ENCODE measurements at places on chromosomes 3 and 15. TPM values are rescaled to one million over a fixed set of nuclear protein-coding genes. Genes with fewer than 3 reads are reported as not detected.

DNA sequence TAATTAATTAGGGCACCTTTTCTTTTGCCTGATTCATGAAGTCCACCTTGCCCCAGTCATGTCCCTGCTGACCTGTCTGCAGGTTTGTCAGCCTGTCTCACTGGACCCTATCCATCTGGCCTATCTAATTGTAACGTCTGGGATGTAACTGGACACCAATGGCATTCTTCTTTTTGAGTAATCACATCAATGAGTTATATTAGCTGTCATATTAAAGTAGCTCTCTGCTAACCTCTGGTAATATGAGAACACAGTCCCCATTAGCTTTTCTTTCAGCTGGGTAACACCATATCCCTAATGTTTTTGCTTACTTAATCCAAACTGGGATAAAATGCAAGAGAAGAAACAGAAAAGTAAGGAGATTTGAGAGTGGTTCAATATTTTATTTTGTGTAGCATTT lies 166.2 kb upstream of the VEPH1 start:
- no peak for DNase-seq
- no peaks in the 10 kb centered on the region for H3K4me1 ChIP-seq
- peaks cover 3% of the 10 kb centered on the region for H3K27me3 ChIP-seq
- H3K4me3 ChIP-seq: no peak overlapping the region
- no peak overlapping the region for H3K27ac ChIP-seq

DNA sequence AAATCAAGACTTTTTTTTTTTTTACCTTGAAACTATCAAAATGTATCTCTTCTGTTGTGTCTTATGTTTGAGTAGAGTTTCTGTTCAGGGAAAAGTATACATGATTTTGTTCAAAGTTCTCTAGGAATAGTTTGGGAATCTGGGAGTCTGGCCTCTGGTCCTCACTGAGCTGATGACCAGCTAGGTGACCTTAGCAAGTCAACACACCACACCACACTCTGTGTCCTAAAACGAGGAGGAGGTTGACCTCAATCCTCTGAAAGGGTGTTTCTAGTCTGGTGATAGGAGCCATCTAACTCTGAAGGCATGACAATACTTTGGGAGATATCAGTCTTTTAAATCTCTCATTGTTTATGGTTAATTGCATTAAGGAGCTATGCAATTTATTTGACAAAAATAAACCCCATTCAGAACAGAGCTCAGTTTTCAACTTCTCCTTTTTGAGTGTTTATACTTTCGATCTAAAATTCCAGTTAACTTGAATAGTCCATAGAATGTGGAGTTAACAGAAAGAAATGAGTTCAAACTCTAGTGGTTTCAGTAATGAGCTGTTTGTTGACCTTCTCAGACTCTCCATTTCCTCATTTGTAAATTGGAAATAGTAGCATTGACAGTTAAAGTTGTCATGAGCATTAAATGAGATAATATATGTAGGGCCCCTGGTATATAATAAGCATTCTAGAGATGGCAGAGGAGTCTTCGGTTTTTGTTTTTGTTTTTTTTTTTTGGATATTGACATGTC lies 112.2 kb upstream of the LRRN1 start:
- H3K4me1 ChIP-seq: peaks cover 13% of the 10 kb centered on the region
- no peak overlapping the region for H3K4me3 ChIP-seq
- H3K27me3 ChIP-seq: no peaks in the 10 kb centered on the region
- no peak overlapping the region for H3K27ac ChIP-seq
- DNase-seq: no peak
- no peaks in the 10 kb centered on the region for H3K36me3 ChIP-seq

- no peak overlapping the region for H3K4me3 ChIP-seq
- H3K27ac ChIP-seq: no peak overlapping the region
- no peak for DNase-seq
- H3K27me3 ChIP-seq: no peaks in the 10 kb centered on the region
Observed at GRCh38 chr3:143146486-143147274, 27.1 kb downstream of the CHST2 start.

DNA sequence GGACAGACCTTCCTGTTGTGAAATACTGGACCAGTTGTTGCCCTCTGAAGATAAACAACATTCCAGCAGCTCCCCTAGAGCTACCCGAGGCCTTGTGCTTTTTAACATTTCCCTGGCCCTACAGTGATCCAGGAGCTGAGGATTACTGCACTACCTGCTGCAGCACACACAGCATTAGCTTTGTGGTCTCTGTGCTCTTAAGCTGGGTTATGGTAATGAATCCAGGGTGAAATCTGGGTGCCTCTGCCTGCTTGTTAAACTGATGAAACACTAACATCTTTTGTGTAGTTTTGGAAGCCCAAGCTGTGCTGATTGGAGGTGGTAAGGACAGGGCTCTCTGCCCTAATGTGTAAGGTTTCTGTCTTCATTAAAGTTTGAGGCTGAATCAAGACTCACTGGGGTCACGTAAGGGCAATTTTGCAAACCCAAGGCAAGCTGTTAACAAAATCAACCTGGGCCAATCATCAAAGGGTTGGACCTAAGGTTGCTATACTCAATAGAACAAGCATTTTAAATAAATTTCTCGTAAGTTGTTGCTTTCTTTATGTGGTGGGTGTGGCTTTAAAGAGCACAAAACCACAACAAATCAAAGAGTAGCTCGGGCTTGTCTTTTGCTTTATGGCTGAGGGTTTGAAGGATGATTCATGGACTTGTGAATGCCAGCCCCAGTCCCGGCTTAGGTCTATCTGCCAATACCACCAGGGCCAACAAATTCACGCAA lies 183.9 kb downstream of the TPRG1 start:
- no peaks in the 10 kb centered on the region for H3K27me3 ChIP-seq
- H3K36me3 ChIP-seq: no peaks in the 10 kb centered on the region
- no peak for DNase-seq
- H3K4me1 ChIP-seq: peaks cover 1% of the 10 kb centered on the region
- no peak overlapping the region for H3K27ac ChIP-seq
- H3K4me3 ChIP-seq: no peak overlapping the region

Gene UTS2B
- not detected for total RNA-seq

- DNase-seq: no peak
- H3K36me3 ChIP-seq: peaks cover 27% of the 10 kb centered on the region
- no peak overlapping the region for H3K4me3 ChIP-seq
Observed at GRCh38 chr15:85692873-85693272, 101.9 kb downstream of the KLHL25 start.

Gene CISH
- total RNA-seq: 4.7 TPM

GRCh38 chr3:172595664-172596393 lies 72.6 kb upstream of the TNFSF10 start:
- DNase-seq: no peak
- no peaks in the 10 kb centered on the region for H3K27me3 ChIP-seq
- peak overlapping the region; percentile 84 for H3K27ac ChIP-seq

Gene TNNC1
- total RNA-seq: 0.28 TPM

DNA sequence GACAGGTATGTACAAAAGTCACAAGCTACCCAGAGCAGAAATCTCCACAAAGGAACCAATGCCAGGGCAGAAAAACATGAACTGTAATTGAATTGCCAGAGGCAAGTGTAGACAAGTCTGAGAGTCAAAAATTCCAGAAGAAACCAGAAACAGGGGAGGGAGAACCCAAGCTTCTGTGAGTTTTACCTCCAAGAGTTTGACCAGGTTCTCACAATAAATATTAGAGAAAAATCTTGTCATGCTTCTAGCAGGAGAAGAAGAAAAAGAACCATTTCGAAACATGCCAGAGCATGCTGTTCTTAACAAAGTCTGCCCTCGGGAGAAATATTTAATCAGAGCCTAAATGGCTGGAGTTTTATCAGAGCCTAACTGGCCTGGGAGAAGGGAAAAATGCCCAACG lies 32.5 kb upstream of the AP3B2 start:
- H3K4me1 ChIP-seq: no peaks in the 10 kb centered on the region
- H3K36me3 ChIP-seq: no peaks in the 10 kb centered on the region
- H3K27me3 ChIP-seq: no peaks in the 10 kb centered on the region
- H3K27ac ChIP-seq: no peak overlapping the region
- no peak for DNase-seq

Gene ZBBX
- not detected for total RNA-seq

GRCh38 chr3:178807694-178808093 lies 263.9 kb downstream of the ZMAT3 start:
- H3K4me1 ChIP-seq: no peaks in the 10 kb centered on the region
- H3K27ac ChIP-seq: no peak overlapping the region
- DNase-seq: no peak
- H3K36me3 ChIP-seq: no peaks in the 10 kb centered on the region

- no peak for DNase-seq
- H3K27me3 ChIP-seq: no peaks in the 10 kb centered on the region
- H3K27ac ChIP-seq: no peak overlapping the region
- H3K4me1 ChIP-seq: no peaks in the 10 kb centered on the region
- no peak overlapping the region for H3K4me3 ChIP-seq
- H3K36me3 ChIP-seq: no peaks in the 10 kb centered on the region
Observed at GRCh38 chr3:35721628-35722027, 82.3 kb downstream of the ARPP21 start.

Gene TMEM266
- total RNA-seq: 1.3 TPM

DNA sequence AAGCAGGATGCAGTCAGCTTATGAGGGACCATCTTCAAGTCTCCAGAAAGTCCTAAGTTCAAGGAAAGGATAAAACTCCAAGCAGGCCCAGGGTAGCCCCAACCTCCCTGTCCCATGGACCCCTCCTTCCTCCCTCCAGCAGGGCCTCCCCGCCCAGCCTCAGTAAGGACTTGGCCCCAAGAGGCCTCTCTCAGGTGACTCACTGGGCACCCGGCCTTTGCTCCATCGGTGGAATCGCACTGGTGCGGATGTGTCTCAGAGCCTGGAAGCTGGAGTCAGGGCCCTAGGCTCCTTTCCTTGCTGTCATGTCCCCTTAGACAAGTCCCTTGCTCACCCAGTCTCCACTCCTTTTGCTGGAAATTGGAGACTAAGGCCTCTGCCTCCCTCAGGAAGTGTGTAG lies 114.4 kb upstream of the RNF7 start:
- H3K27ac ChIP-seq: no peak overlapping the region
- no peaks in the 10 kb centered on the region for H3K36me3 ChIP-seq
- H3K4me3 ChIP-seq: no peak overlapping the region
- no peak for DNase-seq
- H3K27me3 ChIP-seq: no peaks in the 10 kb centered on the region

GRCh38 chr3:79516795-79517194 lies 251.0 kb downstream of the ROBO1 start:
- no peak overlapping the region for H3K27ac ChIP-seq
- no peaks in the 10 kb centered on the region for H3K36me3 ChIP-seq
- no peaks in the 10 kb centered on the region for H3K4me1 ChIP-seq
- no peaks in the 10 kb centered on the region for H3K27me3 ChIP-seq
- H3K4me3 ChIP-seq: no peak overlapping the region

Gene GOLGA8Q
- total RNA-seq: 2.7 TPM

DNA sequence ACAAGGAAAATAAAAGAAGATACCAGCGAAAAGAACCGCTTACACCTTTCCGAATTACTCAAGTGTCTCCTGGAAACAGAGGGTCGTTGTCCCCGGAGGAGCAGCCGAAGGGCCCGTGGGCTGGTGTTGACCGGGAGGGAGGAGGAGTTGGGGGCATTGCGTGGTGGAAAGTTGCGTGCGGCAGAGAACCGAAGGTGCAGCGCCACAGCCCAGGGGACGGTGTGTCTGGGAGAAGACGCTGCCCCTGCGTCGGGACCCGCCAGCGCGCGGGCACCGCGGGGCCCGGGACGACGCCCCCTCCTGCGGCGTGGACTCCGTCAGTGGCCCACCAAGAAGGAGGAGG lies 325 bp downstream of the ALCAM start:
- H3K27me3 ChIP-seq: no peaks in the 10 kb centered on the region
- peak overlapping the region; percentile 96 for H3K4me3 ChIP-seq
- DNase-seq: no peak
- no peaks in the 10 kb centered on the region for H3K36me3 ChIP-seq
- H3K27ac ChIP-seq: peak overlapping the region; percentile 91

- DNase-seq: no peak
- H3K27ac ChIP-seq: no peak overlapping the region
- no peaks in the 10 kb centered on the region for H3K4me1 ChIP-seq
- no peak overlapping the region for H3K4me3 ChIP-seq
- no peaks in the 10 kb centered on the region for H3K36me3 ChIP-seq
- no peaks in the 10 kb centered on the region for H3K27me3 ChIP-seq
Observed at GRCh38 chr15:65940618-65940909, 71.3 kb downstream of the RAB11A start.

DNA sequence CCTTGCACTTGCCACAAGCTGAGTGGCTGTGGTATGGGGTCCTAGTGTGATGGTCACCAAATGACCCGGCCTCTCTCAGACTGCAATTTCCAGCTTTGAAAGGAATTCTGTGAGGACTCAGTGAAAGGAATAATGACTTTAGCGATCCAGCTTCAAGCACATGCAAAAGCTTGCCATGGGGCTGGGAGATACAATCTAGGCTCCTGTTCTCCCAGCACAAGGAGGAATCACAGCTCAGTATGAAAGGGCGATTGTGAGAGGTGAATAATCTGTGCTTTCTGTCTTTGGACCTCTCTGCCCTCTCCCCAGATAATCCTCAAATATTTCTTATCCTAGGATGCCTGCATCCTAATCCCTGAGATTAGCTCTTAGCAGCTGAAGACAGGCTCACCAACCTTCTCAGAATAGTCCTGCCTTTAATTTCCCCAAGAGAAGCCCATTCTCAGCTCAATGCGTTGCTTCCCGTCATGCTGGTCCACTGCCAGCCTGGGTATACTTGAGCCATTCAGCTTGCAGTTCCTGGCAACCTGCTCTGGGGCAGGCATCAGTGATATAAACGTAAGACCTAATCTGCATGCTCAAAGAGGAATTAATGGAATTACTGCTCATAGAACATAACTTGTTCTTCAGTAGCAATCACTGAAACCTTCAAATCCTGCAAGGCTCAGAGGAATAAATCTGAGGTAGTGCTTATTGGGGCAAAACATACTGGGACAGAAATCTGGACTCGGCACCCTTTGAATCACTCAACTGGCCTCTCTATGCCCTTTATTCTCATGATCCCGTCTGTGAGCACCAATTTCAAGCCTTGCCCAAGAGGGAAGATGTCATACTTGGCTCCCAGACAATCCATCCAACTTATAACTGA lies 15.1 kb downstream of the TLNRD1 start:
- H3K4me1 ChIP-seq: peaks cover 22% of the 10 kb centered on the region
- H3K4me3 ChIP-seq: no peak overlapping the region
- H3K36me3 ChIP-seq: no peaks in the 10 kb centered on the region

Gene GOLGA8R
- total RNA-seq: 1.3 TPM

Gene OR4M2
- not detected for total RNA-seq

DNA sequence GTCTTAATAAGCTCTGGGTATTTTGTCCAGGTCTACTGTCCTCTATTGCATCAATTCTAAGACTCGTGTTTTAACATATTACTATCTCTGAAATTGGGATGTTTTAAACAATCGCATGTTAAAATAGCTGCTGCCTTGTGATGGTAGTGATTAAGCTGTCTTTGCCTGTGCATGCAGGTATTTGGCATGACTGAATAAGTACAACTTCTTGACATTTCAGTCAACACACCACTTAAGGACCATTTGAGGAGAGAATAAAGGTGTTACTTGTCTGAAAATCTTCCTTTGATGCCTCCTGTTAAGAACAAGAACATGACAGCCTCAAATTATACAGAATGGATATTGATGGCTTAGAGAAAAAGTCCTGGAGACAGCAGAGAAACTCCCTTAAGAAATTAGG lies 33.0 kb downstream of the SLC35A5 start:
- no peaks in the 10 kb centered on the region for H3K4me1 ChIP-seq
- no peak for DNase-seq
- no peak overlapping the region for H3K4me3 ChIP-seq
- peaks cover 22% of the 10 kb centered on the region for H3K36me3 ChIP-seq

Gene SLC25A36
- 5.5 TPM for total RNA-seq

Gene CCR5
- 0.75 TPM for total RNA-seq

- H3K27me3 ChIP-seq: no peaks in the 10 kb centered on the region
- H3K27ac ChIP-seq: no peak overlapping the region
- H3K4me1 ChIP-seq: peaks cover 17% of the 10 kb centered on the region
- no peaks in the 10 kb centered on the region for H3K36me3 ChIP-seq
- DNase-seq: no peak
- H3K4me3 ChIP-seq: no peak overlapping the region
Observed at GRCh38 chr3:161267646-161268045, 46.5 kb downstream of the NMD3 start.

All from liver (tissue), 10 donors.